Hematopoietic multipotent progenitor cell treated with erythropoietin and hydrocortisone succinate and interleukin-3 and kit ligand, for 8 days (in vitro differentiated cells): ENCODE measurements at places on chromosomes 7 and 10.

DNA sequence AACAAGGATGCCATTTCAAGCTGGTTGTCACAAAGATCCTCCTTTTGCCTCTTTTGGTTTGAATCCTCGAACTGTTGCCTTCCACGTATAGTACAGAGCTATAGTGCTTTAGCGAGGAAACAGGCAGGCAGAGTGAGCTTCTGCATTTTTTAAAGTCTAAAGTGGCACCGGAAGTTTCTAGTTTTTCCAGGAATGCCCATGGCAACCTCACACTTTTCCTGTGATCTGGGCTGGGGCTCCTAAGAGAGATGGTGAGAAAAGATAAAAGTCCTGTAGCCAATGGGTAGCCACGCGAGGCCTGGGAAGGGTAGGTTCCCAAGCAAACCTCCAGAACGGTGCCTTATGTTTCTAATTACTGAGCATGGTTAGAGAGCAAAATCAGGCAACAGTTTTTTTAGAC lies 76.7 kb downstream of the CALD1 start:
- DNase-seq, result peak; percentile 10

DNA sequence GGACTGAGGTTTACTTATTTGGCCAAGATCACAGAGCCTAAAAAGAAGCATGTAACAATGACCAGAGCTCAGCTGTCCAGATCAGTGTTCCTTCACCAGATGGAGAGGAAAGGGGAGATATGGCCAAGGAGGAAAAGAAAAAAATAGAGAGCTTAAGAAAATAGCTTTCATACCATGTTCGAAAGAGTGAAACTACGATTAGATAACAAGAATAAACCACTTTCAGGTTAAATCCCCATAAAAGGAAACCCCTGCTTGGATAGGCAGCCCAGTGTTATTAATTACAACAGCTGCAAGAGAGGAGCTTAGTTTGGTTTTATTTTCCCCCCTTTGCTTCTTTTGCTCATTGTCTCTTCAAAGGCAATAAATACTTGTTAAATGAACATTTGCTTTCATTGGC lies 160.8 kb downstream of the ZNF438 start:
- no peak for DNase-seq

- no peak for DNase-seq
Observed at GRCh38 chr7:542713-543500, 23.3 kb upstream of the PDGFA start.

GRCh38 chr7:64431838-64432237 lies 118.1 kb downstream of the ZNF736 start:
- no peak for DNase-seq

- no peak for DNase-seq
Observed at GRCh38 chr10:58856508-58857240, 319.8 kb upstream of the PHYHIPL start.

DNA sequence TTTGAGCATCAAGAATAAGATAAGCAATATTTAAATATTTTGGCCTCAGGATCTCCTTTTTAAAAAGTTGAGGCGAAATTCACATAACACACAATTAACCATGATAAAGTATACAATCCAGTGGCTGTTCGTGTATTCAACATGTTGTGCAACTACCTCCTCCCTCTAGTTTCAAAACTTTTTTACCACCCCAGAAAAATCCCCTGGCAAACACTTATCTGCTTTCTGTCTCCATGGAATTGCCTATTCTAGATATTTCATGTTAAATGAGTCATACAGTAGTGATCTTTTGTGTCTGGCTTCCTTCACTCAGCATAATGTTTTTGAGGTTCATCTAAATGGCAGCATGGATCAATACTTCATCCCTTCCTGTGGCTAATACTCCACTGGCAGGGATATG lies 31.8 kb upstream of the IL15RA start:
- peak; percentile 40 for DNase-seq

DNA sequence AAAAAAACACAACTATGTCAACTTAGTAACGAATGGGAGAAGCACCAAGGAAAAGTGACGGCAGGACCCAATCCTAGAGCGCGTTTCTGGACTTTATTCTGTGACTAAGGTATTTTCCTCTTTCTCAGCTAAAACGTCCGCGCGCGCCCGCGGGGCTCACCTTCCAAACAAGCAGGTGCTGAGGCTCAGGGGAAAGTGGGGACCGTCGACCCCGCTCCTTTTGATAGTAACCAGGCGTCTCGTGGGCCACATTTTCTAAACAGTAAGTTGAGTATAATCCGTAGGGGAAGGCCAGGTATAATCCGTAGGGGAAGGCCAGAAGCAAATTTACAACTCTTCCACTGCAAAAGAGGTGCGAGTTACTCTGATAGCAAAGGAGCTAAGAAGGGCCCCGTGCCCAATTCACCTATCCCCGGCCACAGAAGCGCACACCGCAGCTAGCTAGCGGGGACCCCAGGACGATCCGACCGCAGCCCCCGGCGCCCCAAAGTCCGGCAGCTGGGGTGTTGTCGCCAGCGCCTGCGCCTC lies 743 bp downstream of the MKI67 start:
- DNase-seq, result peak; percentile 28

DNA sequence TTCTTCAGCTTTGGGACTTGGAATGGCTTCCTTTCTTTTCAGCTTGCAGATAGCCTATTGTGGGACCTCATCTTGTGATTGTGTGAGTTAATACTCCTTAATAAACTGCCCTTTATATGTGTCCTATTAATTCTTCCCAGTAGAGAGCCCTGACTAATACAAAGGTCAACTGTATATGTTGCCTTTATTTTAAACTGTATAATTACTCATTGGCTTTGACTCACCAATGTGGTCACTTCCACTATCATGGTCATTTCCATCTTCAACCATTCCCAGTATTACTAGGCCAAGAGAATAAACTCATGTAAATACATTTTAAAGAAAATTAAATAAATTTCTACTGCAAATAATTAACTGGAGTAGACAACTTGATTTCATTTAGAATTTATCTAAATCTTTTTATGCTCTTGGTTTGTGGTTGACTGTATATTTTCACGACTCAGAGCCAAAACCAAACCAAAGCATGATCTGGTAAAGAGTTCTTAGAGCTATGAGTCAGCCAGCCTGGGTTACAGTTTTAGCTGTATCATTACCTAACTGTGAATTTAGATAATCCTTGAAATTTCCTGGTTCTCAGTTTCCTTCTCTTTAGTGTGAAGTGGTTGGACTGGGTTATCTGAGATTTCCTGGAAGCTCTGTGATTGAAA lies 188.4 kb downstream of the PPP1R3A start:
- DNase-seq, result no peak

DNA sequence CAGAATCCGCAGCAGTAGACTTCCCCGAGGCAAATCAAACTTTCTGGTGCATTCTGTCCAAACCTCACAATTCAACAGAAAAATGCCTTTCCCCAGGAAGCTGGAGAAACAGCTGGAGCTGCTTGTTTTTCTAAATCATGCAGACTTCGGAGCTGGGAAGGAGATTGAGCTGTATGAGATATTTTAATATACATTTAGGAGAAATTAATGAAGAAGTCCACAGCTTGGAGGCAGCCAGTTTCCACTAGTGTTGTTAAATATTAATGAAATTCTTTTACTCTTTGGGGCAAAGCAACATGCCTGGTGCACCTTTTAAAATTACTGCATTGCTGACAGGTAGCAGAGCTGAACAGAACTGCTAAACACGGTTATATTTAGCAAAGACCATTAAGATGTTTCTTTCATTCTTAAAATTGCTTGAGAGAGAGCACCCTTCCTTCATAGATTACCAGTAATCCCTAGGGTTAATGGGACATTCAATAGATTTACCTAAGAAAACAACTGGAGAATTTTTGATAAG lies 566.4 kb downstream of the SORCS3 start:
- no peak for DNase-seq

DNA sequence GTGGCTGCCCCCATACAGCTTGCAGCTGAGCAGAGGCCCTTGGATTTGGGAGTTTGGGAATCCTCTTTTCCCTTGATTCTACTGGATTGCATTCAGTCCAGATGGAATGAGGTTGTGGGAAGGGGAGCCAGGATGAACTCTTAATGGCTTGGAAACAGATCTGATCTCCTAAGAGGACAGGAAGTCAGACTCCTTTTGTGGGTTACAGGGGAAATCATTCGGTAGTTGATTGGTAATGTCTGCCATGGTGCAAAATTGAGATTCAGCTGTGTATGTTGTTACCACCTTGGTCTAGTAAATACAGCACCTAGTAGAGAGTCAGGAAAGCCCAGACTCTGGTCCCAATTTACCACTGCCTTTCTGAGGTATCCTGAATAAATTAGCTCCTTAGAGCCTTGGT lies 144.2 kb upstream of the TNRC18 start:
- DNase-seq, result peak; percentile 43

DNA sequence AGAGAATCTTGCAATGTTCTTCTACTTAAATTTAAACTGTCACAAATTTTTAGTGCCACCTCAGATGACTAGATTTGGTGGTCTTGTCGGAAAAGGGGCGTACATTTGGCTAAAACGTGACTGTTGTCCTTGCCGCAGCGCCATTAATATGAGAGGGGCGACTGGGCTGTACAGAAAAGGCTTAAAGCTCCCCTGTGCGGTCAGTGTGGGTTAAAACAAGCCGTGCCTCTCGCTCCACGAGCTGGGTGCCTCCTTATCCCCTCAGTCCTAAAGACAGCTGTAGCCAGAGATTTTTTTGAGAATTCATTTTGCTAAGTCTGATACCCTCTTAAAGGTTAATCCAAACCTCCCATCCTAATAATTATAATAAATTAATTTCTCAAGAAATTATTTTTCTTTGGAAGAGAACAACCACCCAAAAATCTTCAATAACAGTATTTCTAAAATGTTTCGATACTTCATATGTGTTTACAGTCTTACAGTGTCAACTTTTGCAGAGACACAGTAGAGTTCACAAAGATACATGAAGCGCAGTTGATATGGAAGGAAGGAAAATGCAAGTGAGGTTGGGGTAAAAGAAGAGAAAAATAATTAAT lies 68.6 kb downstream of the C7orf25 start:
- DNase-seq, result peak; percentile 46

- DNase-seq, result no peak
Observed at GRCh38 chr7:90383422-90383821, 19.8 kb upstream of the CLDN12 start.

GRCh38 chr10:128507066-128507465 lies 380.8 kb upstream of the MKI67 start:
- no peak for DNase-seq

- no peak for DNase-seq
Observed at GRCh38 chr7:155974186-155974897, 162.1 kb upstream of the SHH start.

GRCh38 chr10:44198096-44198779 lies 186.7 kb downstream of the CXCL12 start:
- no peak for DNase-seq

DNA sequence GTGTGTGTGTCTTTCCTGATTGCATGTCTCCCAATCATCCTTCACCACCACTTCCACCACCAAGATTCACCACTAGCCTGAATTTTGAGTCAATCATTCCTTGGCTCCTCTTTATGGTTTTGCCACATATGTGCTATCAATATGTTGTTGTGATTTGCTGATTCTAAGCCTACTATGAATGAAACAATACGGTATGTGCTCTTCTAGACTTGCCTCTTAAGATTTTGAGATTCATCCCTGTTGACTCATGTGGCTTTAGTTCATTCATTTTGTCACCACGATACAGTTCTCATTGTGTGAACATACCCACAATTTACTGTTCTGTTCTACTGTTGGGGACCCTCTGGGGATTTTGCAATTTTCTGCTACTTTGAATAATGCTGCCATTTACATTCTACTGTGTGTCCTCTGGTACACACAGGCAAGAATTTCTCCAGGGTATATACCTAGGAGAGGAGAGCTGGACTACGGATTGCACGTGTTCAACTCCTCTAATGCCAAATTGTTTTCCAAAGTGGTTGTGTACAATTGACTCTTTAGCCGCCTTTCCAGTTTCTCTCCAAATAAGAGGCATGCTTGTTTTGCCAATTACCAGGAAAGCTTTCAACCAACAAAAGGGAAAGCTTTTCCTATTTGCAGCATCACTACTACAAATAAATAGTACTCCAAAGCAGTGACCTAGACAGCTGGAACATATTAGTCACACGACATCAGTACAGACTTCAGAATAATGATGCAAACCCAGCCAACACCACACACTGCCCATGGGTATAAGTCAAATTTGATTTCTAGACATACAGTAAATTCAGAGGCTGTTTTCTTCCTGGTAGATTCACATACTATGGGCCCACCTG lies 30.0 kb downstream of the SGMS1 start:
- peak; percentile 39 for DNase-seq

- no peak for DNase-seq
Observed at GRCh38 chr7:101952355-101953247, 135.2 kb downstream of the CUX1 start.

GRCh38 chr10:116719804-116720203 lies 22.6 kb downstream of the HSPA12A start:
- no peak for DNase-seq

- no peak for DNase-seq
Observed at GRCh38 chr10:71551970-71552369, 155.2 kb downstream of the CDH23 start.

DNA sequence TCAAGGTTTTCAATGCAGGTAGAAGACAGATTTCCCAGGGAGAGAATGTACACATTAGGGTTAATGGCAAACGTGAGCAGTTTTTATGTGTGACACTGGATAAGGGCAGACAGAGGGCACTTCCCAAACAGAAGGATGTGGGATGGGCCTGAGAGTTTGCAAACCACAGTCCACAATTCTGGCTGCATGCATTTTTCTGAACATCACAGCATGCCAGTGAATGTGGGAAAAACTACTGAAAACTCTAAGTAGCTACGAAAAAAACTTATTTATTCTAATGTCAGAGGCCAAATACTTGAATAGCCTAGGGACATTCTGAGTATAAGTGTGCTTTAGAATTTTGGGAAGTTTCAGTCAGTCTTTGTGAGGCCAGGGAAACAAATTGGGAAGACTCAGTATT lies 145.9 kb downstream of the NRCAM start:
- no peak for DNase-seq

- DNase-seq, result no peak
Observed at GRCh38 chr10:90136731-90137316, 435.4 kb downstream of the KIF20B start.

- DNase-seq, result no peak
Observed at GRCh38 chr7:32092346-32092745, 22.1 kb upstream of the PDE1C start.

DNA sequence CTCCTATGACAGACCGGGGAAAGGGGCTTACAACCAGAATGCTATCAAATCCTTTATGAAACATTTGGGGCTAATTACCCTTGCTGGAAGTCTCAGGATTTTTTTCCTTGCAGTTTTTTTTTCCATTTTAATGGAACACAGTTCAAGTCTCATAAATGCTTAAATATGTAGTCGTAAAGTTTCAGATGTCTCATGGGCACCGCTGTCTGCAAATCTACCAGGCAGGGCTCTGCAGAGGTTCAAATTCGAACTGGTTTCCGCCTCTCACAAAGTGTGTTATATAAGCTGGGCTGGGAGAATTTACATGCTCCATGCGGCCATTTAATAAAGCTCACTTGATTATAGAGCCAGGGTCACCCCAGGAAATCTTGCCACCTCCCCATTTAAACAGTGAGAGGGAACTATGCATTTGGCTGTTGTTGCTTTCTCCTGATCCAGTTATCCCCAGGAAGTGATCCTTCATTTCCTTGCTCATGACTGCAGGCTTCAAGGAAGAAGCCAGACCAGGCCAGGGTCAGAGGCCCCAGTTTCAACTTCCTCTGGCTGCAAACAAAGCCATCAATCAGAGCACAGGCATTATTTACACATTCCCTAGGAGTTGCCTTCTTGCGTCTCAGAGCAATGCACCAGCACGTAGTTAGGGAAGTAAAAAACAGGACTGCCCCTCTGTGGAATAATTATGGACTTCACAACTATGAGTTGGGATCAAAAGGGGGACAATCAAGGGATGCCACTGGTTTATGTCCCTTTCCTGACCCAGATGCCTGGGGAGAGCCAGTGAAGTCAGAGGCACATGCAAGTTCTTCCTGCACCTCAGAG lies 358.8 kb downstream of the PRPF18 start:
- no peak for DNase-seq

GRCh38 chr7:44324204-44324480 lies 1.3 kb downstream of the CAMK2B start:
- DNase-seq, result no peak
